ENCODE measurements at places on chromosomes 7 and 10.

GRCh38 chr10:112510384-112510783 lies 63.4 kb downstream of the VTI1A start:
- no peak for DNase-seq

GRCh38 chr10:88019753-88020152 lies 156.3 kb downstream of the PTEN start:
- DNase-seq: no peak

GRCh38 chr7:100515072-100515532 lies 23.9 kb upstream of the AGFG2 start:
- DNase-seq: peak; percentile 44

- peak; percentile 63 for DNase-seq
Measured at GRCh38 chr7:90298145-90299038, 22.7 kb downstream of the FAM237B start.

DNA sequence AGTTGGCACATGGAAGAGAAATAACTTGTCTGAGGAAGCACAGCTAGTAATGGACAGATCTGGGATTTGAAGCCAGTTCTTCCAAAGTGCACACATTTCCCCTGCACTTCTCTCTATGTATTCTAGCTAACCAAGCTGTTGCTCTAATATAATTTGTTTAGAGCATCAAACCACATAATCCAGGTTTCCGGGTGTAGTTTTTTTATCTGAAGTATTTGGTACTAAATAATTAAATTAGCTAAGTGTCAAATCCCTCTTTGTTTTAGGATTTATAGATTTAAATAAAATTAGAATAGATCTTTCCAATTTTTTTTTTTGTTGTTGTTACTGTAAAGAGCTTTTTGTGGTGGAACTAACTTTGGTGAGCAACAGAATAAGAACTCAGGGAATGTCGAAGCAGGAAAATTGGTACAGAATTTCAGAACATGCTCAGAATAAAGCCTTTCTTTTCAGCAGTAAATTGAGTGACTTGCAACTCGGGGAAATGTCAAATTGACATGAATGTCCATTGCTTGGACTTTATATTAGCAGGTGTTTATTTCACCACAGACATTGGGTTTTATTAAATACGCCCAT lies 33.7 kb downstream of the CAMK1D start:
- peak; percentile 36 for DNase-seq

GRCh38 chr7:17370901-17371585 lies 72.6 kb downstream of the AHR start:
- peak; percentile 65 for DNase-seq

DNA sequence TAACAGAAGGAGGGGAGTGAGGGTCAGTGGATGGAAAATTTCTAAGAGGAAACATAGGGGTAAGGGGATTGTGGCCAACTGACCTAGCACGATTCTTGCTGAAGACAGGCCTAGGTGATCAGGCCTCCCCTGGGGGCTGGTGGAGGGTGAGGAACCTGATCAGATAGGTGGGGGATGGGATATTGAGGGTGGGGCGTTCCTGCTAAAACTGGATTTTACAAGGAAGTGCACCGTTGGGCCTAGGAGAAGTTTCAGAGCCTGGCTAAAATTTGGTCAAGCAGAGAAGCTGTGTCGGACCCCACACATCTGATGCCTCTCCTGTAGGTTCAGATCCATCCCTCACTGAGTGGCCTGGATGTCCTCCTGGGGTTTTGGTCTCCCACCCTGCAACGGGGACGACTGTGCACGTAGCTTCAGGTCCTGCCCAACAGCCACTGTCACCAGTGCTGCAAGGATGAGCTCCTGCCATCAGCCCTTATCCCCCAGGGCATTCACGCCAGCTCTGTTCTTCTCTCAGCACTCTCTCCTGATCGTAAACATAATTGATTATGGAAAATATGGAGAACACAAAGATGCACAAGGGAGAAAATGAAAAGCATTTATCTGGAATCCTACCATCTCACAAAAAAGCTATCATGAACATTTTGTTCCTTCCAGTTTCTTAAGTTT lies 89.9 kb downstream of the ADCY1 start:
- no peak for DNase-seq

DNA sequence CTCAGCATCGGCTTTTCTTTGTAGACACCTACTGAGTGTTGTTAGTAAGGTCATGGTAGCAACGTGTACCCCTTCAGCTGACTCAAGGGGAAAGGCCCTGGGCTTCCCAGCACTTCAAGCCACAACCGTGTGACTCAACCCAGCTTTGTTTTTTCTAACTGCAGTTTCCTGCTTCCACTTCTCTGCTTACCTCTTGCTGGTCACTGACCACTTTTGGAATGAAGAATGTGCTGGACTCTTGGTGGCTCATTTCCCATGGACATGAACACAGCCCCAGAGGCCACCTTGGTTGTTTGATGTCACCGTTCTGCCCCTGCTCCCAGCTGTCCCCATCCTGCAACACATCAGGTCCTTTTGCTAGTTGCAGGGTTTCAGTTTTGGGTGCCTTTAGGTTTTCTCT lies 69.5 kb upstream of the ZNF438 start:
- peak; percentile 95 for DNase-seq

DNA sequence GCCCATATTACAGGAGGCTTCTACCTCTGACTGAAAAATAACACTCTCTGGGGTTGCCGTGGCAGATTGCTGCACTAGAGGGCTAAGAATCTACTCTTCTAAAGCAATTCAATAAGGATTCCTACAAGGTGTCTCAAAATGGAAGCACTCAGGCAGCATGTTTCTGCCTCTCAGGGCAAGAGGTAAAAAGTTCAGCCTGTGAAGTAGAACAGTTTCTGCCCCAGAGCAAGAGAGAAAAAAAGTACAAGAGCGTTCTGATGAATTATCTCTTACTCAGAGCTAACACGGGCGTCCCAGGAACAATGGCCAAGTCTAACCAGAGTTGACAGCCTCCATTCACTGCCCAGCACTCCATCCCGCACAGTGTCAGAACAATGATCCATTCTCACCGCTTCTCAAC lies 71.3 kb upstream of the TES start:
- peak; percentile 29 for DNase-seq

DNA sequence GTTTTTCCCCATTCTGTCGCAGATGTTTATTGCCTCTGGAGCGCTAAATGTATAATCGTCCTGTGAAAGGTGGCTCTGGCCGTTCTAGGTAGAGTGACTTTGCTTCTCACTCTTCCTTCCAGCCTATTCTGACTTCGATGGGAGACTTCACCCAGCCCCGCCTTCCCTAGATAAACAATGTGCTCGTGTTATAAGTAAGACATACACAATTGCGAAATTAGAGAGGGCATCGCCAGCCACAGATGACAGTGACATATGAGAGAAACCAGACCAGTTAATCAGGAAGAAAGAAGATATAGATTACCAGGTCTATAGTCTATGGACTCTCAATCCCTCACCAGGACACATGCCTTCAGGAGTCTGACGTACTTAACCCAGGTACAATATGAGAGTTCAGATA lies 1050.5 kb upstream of the AUTS2 start:
- DNase-seq: no peak

DNA sequence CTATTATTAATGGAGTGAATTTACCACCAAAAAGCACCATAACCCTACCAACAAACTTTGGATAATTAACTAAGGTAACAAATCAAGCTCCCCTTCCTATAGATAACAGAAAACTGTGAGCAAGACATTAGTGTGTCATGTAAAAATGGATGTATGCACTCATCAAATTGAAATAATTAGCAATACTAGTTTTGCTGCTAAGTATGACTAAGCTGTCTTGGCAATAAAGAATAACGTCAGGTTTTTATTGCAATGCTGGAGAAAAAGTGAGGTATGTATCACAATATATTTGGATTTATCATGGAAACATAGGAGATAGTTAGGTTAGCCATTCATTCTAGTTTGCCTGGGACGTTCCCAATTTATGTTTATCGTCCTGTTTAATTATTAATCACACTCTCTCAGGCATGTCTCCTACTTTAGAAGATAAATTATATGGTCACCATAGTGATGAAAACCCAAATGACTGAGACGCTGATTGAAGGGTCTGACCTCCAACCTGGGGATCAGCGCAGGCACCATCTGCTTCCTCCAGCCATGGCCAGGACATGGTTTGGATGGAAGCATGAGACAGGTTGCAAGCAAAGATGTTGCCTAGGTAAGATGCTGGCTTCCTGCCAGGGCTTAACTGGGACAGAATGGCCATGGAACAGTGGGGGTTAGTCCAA lies 125.6 kb downstream of the FANK1 start:
- DNase-seq: no peak

DNA sequence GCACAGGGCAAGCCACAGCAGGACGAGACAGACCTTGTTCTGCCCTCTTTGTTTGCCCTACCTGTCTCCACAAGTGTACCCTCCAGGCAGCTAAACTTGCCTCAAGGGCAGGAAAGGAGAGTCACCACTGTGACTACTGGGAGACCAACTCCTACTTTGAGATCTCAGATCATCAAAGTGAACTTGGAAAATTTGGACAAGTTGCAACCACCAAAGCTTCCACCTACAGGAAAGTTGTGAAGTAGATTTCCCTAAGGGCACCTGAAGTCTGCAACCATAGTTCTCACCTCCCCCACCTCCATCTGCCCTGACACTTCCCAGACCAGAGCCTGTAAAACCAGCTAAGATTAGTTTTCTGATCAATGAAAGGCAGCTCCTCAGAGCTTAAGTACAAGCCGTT lies 2.5 kb upstream of the WDR91 start:
- DNase-seq: no peak

- no peak for DNase-seq
Measured at GRCh38 chr7:45103958-45104843, 7.3 kb downstream of the TBRG4 start.

DNA sequence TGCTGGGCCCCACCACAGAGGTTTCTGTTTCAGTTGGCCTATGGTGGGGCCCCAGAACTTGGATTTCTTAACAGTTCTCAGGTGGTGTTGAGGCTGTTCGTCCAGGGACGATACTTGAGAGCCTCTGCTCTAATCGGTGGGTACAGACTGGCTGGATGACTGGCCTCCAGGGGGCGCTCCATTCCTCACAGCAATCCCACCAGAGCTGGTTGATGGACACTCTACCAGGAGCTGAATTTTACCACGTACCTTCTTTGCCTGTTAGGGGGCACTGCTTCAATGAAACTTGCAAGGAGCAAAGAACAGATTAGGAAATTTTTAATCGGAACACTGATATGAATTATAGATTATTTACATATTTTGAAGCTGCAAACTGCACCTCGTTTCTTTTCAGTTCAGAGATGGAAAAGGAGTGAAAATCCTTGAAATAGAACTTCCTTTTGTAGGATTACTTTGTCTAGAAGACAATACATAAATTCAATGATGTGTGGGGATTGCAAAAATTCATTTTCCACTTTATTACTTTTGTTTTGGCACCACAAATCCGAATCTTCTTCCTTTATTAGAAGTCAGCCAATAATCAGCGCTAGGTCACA lies 44.8 kb downstream of the KBTBD2 start:
- peak; percentile 69 for DNase-seq

- DNase-seq: peak; percentile 62
Measured at GRCh38 chr10:44860811-44861736, 50.1 kb upstream of the TMEM72 start.

DNA sequence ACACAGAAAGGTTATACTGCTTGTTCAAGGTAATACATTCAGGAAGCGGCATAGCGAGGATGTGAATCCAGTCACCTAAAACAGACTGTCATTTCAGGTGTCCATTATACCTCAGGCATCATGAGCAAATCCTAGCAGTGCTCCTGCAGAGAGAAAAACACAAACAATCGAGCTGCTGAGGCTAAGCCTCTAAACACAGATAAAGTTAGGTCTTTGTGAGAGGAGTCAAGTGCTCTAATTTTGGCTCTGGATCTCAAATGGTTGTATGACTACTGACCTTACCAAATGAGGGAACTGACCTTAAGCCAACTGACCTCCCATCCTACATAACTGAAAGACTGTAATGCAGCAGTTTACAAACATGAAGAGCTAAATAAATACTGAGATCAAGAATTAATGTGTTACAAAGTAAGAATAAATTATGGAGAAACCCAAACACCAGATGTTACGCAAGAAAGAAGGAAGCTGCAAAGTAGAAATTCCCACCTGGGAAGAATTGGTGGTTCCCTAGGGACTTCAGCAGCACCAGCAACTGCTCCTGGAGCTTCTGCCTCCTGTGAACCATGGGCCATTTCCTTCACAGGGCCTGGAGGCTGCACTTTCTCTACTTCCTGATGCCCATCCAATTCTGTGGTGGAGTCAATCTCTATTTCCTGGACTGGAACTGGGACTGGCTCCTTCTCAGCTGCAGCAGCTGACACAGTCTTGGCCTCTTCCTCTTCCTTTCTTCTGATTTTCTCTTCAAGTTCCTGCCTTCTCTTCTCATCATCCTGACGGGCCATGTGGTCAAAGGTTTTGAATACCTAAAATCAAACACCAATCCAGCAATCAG lies 5.8 kb downstream of the NUDCD3 start:
- no peak for DNase-seq

- DNase-seq: peak; percentile 78
Measured at GRCh38 chr7:106166651-106167342, 54.7 kb upstream of the SYPL1 start.

DNA sequence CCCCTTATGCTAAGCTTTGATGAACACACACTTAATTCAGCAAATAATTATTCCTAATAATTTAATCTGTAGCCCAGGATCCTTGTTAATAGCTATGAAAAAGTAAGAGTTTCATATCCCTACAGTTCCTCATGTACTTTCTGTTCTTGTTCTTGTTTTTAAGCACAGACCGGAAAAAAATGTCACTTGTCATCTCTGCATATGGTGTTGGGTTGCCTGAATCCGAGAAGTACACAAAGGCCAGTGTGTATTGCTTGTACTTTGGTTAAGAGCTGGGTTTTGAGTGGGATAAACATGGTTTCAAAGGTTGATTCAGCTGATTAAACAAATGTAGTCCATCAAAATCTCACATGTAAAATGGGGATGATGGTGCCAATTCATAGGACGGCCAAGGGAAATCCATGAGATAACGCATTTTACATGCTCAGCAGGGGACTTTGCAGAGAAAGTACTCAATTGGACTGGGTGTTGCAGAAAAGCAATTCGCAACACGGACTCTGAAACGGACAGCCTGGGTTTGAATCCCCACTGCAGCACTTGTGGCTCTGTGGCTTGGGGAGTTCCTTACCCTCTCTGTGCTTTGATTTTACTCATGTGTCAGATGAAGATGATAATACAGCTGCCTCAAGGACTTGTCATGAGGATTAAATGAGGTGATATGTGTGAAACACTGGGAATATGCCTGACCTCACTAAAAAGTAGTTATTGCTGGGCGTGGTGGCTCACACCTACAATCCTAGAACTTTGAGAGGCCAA lies 71.7 kb downstream of the MAP3K8 start:
- DNase-seq: no peak

GRCh38 chr7:30281263-30281662 lies 3.1 kb upstream of the ZNRF2 start:
- DNase-seq: no peak

GRCh38 chr7:103373866-103374643 lies 26.6 kb downstream of the PSMC2 start:
- no peak for DNase-seq

Measured in astrocyte of the spinal cord (primary cell).